OCI-LY7 (cell line): ENCODE measurements at places on chromosomes 4 and X.

- no peak for DNase-seq
These were observed 51.6 kb upstream of the SETD7 start for GRCh38 chr4:139607502-139608060.

GRCh38 chr4:53014881-53015280, 152.8 kb downstream of the RASL11B start:
- no peak for DNase-seq

- DNase-seq = no peak
These were observed 54.6 kb downstream of the RELL1 start for GRCh38 chr4:37631551-37631950.

DNA sequence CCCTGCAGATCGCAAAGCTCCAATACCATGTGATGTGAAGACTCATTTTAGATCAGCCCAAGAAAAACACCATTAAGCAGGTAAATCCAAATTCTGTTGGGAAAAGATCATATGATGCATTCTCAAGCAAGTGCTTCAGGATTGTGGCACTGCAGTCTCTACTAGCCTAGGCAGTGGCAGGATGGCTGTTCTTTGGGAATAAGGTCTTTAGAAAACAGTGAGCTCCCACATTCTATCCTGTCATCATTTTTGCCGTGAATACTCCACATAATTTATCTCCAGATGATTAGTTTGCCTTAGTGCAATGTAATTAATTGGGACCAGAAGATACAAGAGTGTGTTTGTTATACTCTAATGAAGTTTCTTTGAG, 18.9 kb downstream of the SORBS2 start:
- no peak for DNase-seq

DNA sequence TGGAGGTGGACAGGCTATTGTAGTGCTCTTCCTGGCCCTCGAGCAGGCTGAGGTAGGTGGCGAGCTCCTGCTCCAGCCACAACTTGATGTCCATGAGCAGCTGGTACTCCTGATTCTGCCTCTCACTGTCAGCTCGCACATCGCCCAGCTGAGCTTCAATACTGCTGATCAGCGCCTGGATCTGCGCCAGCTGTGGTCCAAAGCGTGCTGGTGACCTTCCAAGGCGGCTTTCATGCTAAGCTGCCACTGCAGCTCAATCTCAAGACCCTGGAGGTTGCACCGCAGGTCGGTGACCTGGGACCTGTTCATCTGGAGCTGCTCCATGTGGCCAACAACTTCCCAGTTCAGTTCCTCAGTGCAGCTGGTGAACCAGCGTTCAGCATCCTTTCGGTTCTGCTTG, 31.2 kb downstream of the LRIT3 start:
- no peak for DNase-seq

DNA sequence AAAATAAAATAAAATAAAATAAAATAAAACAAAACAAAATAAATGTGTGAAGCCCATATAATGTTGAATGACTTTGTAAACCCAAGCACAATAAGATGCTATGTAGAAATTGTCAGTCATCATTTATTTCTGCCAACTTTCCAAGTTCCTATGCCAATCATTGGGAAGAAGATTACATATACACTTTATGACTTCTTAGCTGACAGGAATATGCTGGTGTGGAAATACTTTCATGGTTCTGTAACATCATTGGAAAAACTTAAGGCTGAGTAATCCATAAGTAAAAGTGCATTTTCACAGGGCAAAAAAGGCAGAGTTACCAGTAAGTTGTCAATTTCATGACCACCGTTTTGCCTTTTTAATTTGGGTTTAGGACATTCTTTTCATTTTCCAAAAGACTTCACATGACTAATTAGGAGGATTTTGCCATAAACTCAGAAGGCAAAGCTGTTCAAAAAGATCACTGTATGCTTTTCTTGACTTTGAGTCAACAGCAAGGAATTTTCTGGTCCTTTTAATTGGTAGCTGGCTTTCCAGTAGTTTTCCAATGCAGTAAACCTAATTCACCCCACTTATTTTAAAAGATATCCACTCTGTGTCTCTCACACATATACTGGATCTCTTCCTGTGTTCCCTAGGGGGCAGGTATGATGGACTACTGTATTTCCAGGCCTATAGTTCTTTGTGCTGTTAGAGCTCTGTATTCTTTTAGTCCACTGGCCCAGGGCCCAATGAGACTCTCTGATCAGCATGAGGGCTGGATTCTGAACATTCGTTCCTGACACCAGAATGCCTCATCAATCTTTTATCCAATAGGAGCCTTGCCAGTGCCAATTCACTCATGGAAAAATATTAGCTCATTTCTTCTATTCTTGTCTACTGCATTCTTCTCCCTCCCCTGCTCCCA, 26.2 kb upstream of the SCRG1 start:
- no peak for DNase-seq

- DNase-seq = no peak
These were observed 41.6 kb upstream of the UGT2B7 start for GRCh38 chr4:69054578-69055200.

DNA sequence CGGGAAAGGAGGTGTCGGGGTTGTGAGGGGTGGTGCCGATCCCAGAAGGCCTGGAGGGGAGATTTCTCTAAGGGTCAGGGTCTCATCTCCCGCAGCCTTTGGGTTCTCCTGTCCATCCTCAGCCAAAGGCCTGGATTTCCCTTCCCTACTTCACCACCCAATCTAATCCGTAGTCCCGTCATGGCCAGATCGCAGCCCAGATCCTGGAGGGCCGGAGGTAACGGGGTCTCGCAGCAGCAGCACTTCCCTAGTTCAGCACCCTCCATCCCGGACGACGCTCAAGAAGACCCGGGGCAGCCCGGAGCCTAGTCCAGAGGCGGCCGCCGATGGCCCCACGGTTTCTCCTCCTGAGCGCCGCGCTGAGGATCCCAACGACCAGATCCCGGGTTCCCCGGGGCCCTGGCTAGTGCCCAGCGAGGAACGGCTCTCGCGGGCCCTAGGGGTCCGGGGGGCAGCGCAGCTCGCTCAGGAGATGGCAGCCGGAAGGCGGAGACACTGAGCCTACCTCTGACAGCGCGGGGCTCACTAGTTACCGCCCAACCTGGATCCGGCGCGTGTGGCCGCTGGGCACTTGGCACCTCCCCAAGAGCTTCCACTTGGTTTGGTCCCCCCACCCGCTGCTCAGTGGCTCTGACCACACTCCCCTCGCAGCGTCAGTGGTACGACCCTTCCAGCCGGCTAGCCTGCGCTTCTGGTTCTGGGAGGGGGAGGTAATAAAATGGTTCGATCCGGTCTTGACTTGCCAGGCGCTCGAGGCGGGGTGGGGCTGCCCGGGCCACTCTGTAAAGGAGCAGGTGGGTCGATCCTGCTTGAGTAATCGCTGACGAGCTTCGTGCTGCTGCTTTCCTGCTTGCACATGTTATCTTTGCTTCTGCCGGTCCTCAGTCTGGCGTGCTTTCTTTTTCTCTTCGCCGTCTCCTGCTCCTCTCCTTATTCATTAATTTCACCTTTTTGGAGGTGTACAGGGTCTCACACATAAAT, 3.6 kb downstream of the MAGIX start:
- DNase-seq = peak; percentile 88

GRCh38 chrX:39253551-39253950, 452.3 kb downstream of the MID1IP1 start:
- no peak for DNase-seq

DNA sequence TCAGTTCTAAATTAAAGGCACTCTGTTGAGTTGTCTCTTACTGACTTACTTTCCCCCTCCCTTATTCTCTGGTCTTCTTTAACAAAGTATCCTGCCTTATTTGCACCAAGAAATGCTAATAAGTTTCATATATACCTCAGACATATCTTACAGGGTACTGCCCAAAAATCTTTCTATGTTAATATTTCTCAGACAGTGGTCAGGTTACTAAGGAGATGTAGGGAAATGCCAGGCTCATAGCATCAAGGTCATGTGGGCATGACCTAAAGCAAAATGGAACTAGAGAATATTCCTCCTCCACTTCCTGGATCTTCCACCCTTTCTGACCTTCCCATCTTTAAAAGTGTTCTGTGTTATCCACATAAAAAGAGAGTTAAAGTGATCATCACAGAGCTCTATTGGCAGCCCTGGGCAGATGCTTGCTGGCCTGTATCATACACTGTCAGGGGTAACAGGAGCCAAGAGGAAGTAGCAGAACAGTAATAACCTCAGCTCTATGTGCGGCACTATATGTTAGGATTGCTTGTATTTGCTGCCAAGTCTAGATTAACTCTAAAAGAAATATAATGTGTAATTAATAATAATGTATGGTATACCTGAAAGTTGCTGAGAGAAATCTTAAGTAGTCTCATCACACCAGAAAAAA, 74.3 kb downstream of the IQCM start:
- DNase-seq = no peak

GRCh38 chrX:67779099-67779498, 235.3 kb downstream of the AR start:
- DNase-seq = no peak

GRCh38 chr4:63036159-63036866, 1372.9 kb downstream of the TECRL start:
- DNase-seq = no peak

- DNase-seq = no peak
These were observed 26.9 kb downstream of the ZNF41 start for GRCh38 chrX:47456080-47456479.

DNA sequence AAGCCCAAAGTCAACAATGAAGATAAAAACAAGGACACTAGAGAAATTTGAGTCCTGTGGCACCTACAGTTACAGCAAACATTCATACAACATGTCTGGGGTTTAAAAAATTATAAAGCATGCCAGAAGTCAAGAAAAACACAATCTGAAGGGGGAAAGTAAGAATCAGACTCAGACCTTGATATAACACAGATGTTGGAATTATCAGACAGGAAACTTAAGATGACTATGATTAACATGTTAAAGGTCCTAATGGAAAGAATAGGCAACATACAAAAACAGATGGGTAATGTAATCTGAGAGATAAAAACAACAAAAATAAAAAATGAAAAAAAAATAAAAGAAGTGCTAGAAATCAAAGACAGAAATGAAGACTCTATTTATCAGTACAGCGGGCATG, 446.5 kb downstream of the SPRY1 start:
- DNase-seq = no peak

- no peak for DNase-seq
These were observed 2371.8 kb downstream of the PCDH7 start for GRCh38 chr4:33091961-33092360.

GRCh38 chr4:77636902-77637301, 31.3 kb downstream of the CXCL13 start:
- peak; percentile 34 for DNase-seq

DNA sequence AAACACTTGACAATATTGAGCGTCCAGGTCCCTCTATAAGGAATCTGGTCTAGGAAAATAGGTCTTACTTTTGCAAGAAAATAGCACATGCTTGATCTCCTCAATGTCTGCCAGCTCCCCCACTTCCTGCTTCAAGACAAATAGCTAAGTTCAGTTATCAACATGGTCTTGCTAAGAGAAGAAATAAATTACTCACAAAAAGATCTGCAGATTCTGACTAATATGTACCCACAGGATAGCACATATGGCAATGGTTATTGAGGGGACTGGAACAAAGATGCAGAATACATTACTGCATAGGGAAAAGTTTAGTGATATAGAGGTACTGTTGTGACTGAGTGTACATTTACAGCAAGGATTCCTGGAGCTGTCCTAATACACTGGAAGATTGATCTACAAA, 457.5 kb upstream of the GRID2 start:
- DNase-seq = no peak

- DNase-seq = no peak
These were observed 93.1 kb downstream of the PCDH19 start for GRCh38 chrX:100316987-100317386.

GRCh38 chr4:156970501-156971164, 966 bp downstream of the PDGFC start:
- no peak for DNase-seq

- DNase-seq = no peak
These were observed 538.6 kb downstream of the ANKRD50 start for GRCh38 chr4:124173912-124174311.

DNA sequence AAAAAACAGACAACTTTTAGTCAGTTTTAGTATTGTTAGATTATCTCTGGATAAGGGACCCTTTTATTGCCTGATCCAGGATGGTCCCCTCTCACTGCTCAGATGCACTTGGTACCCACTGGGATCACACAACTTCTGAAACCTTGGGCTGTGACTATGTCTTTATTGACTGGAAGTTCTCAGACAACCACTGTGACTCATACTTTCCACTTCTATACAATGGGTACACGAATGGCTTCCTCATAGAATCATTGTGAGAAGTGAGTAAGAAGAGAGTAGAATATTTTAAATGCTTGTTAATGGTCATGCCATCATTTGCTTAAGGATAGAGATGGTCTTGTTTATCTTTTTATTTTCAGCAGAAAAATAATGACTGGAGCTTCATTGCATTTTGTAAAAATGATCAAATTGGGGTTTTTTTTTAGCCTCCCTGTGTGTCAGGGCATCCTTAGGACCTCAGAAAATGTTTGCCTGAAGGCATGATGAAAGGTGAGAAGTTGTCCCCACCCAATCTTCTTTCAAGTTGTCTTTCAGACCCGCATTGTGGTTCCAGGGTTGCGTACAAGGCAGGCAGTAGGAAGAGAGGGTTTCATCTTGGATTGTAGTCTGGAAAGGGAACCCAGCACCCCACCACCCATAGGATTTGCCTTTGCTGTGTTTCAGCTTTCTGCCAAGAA, 115.1 kb downstream of the CPEB2 start:
- no peak for DNase-seq

- DNase-seq = no peak
These were observed 182.4 kb upstream of the MBNL3 start for GRCh38 chrX:132671229-132671641.

DNA sequence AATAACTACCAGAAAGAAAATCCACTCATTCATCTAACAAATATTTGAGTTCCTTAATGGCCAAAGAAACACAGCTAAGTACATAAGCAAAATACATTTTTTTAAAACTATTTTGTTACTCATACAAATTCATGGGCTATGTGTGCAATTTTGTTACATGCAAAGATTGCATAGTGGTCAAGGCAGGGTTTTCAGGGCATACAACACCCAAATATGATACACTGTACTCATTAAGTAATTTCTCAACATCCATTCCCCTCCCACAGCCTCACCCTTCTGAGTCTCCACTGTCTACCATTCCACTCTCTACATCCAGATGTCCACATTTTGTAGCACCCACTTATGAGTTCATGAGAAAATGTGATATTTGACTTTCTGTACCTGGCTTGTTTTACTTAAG, 58.2 kb downstream of the BRWD3 start:
- DNase-seq = no peak

GRCh38 chrX:153486171-153486570, 8.6 kb upstream of the BGN start:
- no peak for DNase-seq

- DNase-seq = no peak
These were observed 124.7 kb upstream of the LNX1 start for GRCh38 chr4:53716011-53716410.

- no peak for DNase-seq
These were observed 45.6 kb downstream of the EPHA5 start for GRCh38 chr4:65624651-65625050.
